ENCODE measurements at places on chromosomes 2 and 18. TPM values are rescaled to one million over a fixed set of nuclear protein-coding genes. Genes with fewer than 3 reads are reported as not detected.

Gene ARHGAP25
- total RNA-seq: 11.4 TPM

- DNase-seq: no peak
- H3K4me3 ChIP-seq: no peak overlapping the region
- H3K27ac ChIP-seq: no peak overlapping the region
- H3K36me3 ChIP-seq: no peaks in the 10 kb centered on the region
- H3K27me3 ChIP-seq: no peaks in the 10 kb centered on the region
Measured at GRCh38 chr2:73426176-73426575, 40.5 kb downstream of the ALMS1 start.

DNA sequence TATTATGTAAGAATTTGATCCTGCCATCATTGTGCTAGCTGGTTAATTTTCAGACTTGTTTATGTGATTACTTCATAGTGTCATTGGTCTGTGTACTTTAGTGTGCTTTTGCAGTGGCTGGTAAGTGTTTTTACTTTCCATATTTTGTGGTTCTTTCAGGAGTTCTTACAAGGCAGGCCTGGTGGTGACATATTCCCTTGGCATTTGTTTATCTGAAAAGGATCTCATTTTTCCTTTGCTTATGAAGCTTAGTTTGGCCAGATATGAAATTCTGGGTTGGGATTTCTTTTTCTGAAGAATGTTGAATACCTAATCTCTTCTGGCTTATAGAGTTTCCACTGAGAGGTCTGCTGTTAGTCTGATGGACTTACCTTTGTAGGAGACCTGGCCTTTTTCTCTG is 72.8 kb upstream of the MC4R start:
- H3K4me1 ChIP-seq: no peaks in the 10 kb centered on the region
- H3K27me3 ChIP-seq: no peaks in the 10 kb centered on the region
- H3K36me3 ChIP-seq: no peaks in the 10 kb centered on the region
- no peak for DNase-seq
- no peak overlapping the region for H3K27ac ChIP-seq
- no peak overlapping the region for H3K4me3 ChIP-seq

DNA sequence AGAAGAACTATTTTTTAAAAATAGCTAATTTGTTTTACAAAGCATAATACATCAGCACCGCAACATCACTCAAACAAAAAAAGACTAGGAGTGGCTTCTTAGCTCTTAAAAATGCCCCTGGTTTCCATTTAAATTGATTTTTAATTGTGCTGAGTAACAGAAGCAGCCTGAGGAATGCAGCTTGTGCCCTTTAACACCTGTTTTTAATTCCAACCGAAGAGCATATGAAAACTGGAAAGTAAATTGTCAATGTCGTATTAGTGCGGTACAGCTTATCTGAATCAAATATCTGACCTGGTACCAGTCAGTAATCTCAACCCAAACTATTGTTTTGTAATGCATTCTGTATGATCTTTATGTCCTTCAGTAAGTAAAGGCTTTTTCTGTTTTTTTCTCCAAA is 13.2 kb upstream of the CD302 start:
- H3K27ac ChIP-seq: no peak overlapping the region
- no peaks in the 10 kb centered on the region for H3K4me1 ChIP-seq

- H3K36me3 ChIP-seq: no peaks in the 10 kb centered on the region
- H3K4me3 ChIP-seq: no peak overlapping the region
- H3K27ac ChIP-seq: no peak overlapping the region
- DNase-seq: peak; percentile 7
Measured at GRCh38 chr2:8541636-8542035, 140.2 kb upstream of the ID2 start.

DNA sequence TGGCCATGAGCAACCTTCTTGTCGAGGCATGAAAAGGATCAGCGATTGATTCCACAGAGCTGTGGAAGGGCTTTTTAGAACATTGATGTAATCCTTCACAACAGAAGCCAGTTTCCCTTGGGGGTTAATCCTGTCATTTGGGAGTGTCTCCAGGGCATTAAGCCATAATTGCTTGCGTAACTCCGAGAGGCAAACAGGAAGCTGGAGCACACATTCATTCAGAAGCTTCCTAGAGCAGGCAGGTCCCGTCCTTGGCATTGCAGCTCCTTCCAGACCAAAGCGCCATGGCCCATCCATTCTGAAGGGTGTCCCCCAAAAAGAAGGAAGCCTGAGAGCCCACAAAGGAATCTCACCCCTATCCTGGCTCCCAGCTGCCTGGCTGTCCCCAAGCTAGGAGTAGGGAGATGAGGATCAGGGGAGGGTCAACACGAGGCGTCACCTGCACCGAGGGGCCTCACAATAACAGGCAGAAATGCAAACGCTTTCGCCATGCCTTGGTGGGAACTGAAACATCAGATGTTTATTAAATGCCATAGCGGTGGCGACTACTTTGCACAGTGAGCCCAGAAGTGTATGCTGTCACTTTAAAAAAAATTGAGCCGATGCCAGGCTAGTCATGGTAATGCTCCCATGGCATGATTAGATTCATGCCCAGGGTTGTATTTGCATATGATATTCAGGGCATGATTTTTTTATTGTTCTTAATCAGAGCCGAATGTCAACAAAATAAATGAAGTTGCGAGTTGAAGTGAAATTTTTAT is 339.4 kb downstream of the BCL11A start:
- no peak for DNase-seq
- no peaks in the 10 kb centered on the region for H3K36me3 ChIP-seq
- no peak overlapping the region for H3K27ac ChIP-seq
- no peaks in the 10 kb centered on the region for H3K27me3 ChIP-seq
- no peaks in the 10 kb centered on the region for H3K4me1 ChIP-seq
- no peak overlapping the region for H3K4me3 ChIP-seq

GRCh38 chr2:33378556-33379210 is 97.8 kb upstream of the RASGRP3 start:
- H3K36me3 ChIP-seq: no peaks in the 10 kb centered on the region
- DNase-seq: no peak
- no peak overlapping the region for H3K27ac ChIP-seq
- no peaks in the 10 kb centered on the region for H3K27me3 ChIP-seq
- H3K4me1 ChIP-seq: no peaks in the 10 kb centered on the region

GRCh38 chr2:226139759-226140158 is 659.9 kb downstream of the IRS1 start:
- H3K36me3 ChIP-seq: no peaks in the 10 kb centered on the region
- H3K4me3 ChIP-seq: no peak overlapping the region
- H3K4me1 ChIP-seq: no peaks in the 10 kb centered on the region
- H3K27me3 ChIP-seq: no peaks in the 10 kb centered on the region
- DNase-seq: no peak

- H3K27me3 ChIP-seq: no peaks in the 10 kb centered on the region
- H3K36me3 ChIP-seq: no peaks in the 10 kb centered on the region
- no peak for DNase-seq
- no peak overlapping the region for H3K4me3 ChIP-seq
- no peaks in the 10 kb centered on the region for H3K4me1 ChIP-seq
- H3K27ac ChIP-seq: no peak overlapping the region
Measured at GRCh38 chr18:80210312-80211083, 36.8 kb downstream of the PARD6G start.

GRCh38 chr2:40317046-40317445 is 134.8 kb downstream of the SLC8A1 start:
- H3K27ac ChIP-seq: peak overlapping the region; percentile 37
- no peaks in the 10 kb centered on the region for H3K4me1 ChIP-seq
- DNase-seq: no peak
- no peak overlapping the region for H3K4me3 ChIP-seq

DNA sequence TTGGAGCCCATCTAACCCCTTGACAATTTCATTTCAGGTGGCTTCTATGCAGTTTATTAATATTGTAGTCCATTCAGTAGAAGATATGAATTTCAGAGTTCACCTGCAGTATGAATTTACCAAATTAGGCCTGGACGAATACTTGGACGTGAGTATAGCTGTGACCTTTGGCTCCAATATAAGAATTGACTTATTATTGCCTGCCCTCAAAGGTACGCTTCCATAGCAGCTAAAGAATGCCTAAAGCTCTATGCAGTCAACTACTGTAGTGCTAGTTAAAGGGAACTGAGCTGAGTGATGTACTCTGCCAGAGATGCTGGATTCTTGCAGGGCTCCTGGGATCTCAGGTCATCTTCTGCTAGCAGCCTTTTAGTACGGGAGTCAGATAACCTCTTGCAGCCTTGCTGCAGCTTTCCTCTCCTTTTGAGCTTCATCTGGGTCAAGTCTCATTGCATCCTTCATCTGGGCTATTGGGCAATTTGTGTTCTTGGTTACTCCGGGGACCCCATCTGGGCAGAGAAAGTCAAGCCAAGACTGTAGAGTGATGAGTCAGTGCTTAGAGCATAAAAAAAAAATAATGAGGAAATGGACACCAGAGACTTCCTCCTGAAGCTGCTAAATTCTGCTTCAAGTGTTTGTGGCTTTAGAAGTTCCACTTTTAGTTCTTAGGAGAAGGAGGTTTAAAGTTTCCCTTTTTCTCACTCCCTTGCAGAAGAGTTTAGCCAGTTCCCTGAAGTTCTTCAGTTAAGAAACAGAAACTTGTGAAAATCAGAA is 105.6 kb downstream of the PRPF40A start:
- DNase-seq: peak; percentile 59
- H3K27ac ChIP-seq: no peak overlapping the region
- H3K27me3 ChIP-seq: no peaks in the 10 kb centered on the region

GRCh38 chr2:197360744-197361156 is 50.2 kb upstream of the ANKRD44 start:
- H3K27ac ChIP-seq: no peak overlapping the region
- H3K36me3 ChIP-seq: no peaks in the 10 kb centered on the region
- H3K27me3 ChIP-seq: no peaks in the 10 kb centered on the region

DNA sequence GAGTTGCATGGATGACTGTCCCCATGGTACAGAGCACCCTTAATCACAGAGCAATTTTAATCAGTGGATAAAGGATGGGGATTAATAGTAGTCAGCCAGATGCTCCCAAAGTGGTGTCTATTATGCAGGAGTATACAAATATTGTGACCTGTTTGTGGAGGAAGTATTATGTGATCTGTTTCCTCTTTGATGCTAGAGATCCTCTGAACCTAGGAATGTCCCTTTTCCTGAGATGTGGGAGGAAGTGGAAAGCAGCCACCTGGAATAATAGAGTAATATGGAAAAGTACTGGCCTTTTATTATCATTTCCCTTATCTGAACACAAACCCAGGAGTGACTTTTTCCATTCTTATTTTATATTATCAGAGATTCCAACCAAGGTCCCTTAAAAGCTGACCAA is 94.2 kb upstream of the EFEMP1 start:
- H3K4me3 ChIP-seq: no peak overlapping the region
- H3K27ac ChIP-seq: no peak overlapping the region
- H3K27me3 ChIP-seq: no peaks in the 10 kb centered on the region
- H3K36me3 ChIP-seq: no peaks in the 10 kb centered on the region
- DNase-seq: no peak

GRCh38 chr2:76429374-76429773 is 718.7 kb upstream of the GCFC2 start:
- no peaks in the 10 kb centered on the region for H3K36me3 ChIP-seq
- H3K4me1 ChIP-seq: no peaks in the 10 kb centered on the region
- no peak overlapping the region for H3K4me3 ChIP-seq
- no peak overlapping the region for H3K27ac ChIP-seq
- H3K27me3 ChIP-seq: no peaks in the 10 kb centered on the region
- no peak for DNase-seq

DNA sequence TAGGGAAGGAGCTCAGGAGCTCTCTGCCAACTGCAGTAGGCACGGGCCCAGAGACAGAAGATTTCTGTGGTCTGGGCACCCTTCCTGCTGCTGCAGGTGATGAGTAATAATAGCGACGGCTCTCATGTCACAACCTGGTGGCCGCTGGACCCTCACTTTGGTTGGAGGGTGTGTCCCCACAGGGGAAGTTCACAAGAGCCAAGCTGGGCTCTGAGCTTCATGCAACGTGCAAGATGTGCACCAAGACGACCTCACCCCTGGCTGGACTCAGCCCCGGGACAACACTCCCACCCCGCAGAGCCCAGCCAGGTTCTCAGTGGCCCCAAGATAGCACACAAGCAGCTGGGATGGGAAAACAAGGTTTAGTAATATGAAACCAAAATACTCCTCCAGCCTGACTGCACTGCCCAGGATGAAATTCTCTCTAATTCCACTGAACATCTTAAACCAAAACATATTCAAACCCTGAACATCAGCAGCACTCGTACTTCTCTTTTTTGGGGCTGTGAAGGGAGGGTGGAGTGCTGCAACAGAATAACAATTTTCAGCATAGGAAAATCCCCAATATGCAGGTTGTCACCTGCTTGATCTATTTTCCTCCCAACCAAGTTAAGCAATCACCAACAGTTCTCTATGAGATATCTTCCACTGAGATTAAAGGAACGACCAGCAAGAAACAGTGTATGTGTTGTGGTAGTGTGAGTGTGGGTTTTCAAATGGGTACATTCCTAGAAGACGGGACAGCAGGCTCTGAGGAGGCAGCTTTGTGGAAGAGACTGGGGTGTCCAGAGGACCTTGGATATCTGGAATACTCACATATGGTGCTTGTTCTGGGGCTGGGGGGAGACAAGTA is 26.5 kb downstream of the BCL2 start:
- H3K4me3 ChIP-seq: no peak overlapping the region
- peak overlapping the region; percentile 62 for H3K27ac ChIP-seq
- H3K36me3 ChIP-seq: no peaks in the 10 kb centered on the region
- no peak for DNase-seq
- no peaks in the 10 kb centered on the region for H3K27me3 ChIP-seq
- peaks cover 5% of the 10 kb centered on the region for H3K4me1 ChIP-seq

DNA sequence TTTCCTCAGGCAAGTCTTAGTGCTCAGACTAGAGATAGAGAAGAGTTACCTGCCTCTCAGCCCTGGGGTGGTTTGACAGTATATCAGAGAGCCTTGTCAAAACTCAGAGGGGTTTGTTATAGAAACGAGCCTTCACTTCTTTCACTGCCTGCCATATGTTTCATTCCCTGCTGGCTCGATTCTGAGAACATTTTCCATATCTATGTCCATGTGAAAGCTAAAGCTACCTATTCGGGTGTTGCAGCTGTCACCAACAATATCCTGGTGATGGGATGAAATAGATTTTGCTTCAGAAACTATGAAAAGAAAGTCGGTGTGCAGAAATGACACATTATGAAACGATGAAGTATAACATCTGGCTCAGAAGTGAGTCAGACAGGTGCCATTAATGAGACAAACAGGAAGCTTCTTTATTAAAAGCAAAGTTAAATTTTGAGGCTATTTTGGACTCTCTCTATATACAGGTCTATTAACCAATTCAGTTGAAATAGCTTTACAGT is 56.1 kb upstream of the TANK start:
- no peaks in the 10 kb centered on the region for H3K4me1 ChIP-seq
- no peak overlapping the region for H3K27ac ChIP-seq
- no peaks in the 10 kb centered on the region for H3K27me3 ChIP-seq
- H3K4me3 ChIP-seq: no peak overlapping the region
- no peak for DNase-seq
- no peaks in the 10 kb centered on the region for H3K36me3 ChIP-seq

All from uterus (tissue), 4 donors.